ENCODE measurements at places on chromosomes 1 and 21. TPM values are rescaled to one million over a fixed set of nuclear protein-coding genes. Genes with fewer than 3 reads are reported as not detected.

Gene ADGRL4
- 25.9 TPM for total RNA-seq

Gene OR2T12
- total RNA-seq: not detected

Gene ZBTB40
- total RNA-seq: 9.0 TPM

Gene SYF2
- total RNA-seq: 39.9 TPM

Gene SPATA46
- total RNA-seq: not detected

Gene SDC3
- total RNA-seq: 74.8 TPM

Gene LPAR3
- total RNA-seq: not detected

Gene AADACL4
- total RNA-seq: not detected

Gene DPH2
- total RNA-seq: 14.8 TPM

Gene B3GALT2
- not detected for total RNA-seq

Gene RGS16
- total RNA-seq: 0.10 TPM

Gene CD1B
- not detected for total RNA-seq

Gene NMNAT2
- 7.9 TPM for total RNA-seq

Gene FBLIM1
- 121 TPM for total RNA-seq

Gene COL9A2
- total RNA-seq: 1.1 TPM

Gene RASSF5
- total RNA-seq: 8.2 TPM

Gene FCRL5
- not detected for total RNA-seq

Gene PLEKHO1
- total RNA-seq: 23.3 TPM

Gene EPRS1
- total RNA-seq: 52.5 TPM

Gene COL11A1
- 0.10 TPM for total RNA-seq

Gene SPRR2D
- total RNA-seq: not detected

Gene TIE1
- 3.3 TPM for total RNA-seq

Gene FAM163A
- total RNA-seq: not detected

Gene BCL10
- 15.7 TPM for total RNA-seq

Gene RHD
- not detected for total RNA-seq

Gene IFNLR1
- 0.05 TPM for total RNA-seq

Gene CRP
- total RNA-seq: not detected

Gene HPCA
- total RNA-seq: not detected

Gene LRRN2
- 0.39 TPM for total RNA-seq

Gene SH3BP5L
- total RNA-seq: 18.0 TPM

Gene LRRIQ3
- 0.06 TPM for total RNA-seq

Gene CELA2A
- not detected for total RNA-seq

All from cardiac ventricle fibroblast (primary cell).